Adipocyte (in vitro differentiated cells): ENCODE measurements at places on chromosomes 3 and 15.
A peak's percentile ranks its signal among the peaks of the same experiment; 100 is the strongest.

DNA sequence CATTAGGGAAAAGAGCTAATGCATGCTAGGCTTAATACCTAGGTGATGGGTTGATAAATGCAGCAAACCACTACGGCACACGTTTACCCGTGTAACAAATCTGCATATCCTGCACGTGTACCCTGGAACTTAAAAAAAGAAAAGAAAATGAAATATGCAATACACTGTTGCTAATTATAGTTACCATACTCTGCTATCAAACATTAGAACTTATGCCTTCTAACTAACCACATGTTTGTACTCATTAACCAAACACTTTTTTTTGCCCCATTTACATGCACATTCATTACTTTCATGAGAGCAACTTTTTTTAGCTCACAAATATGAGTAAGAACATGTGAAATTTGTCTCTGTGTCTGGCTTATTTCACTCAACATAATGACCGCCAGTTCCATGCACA, 253.1 kb downstream of the CGGBP1 start:
- DNase-seq = no peak

- no peak for DNase-seq
Observed at GRCh38 chr3:187504435-187504834, 136.2 kb downstream of the RTP4 start.

- no peak for DNase-seq
Observed at GRCh38 chr3:123953735-123954134, 7.3 kb downstream of the CCDC14 start.

DNA sequence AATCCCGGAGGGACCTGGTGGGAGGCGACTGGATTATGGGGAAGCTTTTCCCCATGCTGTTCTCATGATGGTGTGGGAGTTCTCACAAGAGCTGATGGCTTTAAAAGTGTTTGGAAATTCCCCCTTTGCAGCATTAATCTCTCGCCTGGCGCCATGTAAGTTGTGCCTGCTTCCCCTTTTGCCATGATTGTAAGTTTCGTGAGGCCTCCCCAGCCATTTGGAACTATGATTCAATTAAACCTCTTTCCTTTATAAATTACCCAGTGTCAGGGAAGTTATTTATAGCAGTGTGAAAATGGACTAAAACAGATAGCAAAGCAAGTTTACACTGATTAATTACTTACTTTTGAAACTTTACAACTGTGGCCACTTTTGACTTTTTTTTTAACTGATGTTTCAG, 10.6 kb upstream of the U2SURP start:
- no peak for DNase-seq

DNA sequence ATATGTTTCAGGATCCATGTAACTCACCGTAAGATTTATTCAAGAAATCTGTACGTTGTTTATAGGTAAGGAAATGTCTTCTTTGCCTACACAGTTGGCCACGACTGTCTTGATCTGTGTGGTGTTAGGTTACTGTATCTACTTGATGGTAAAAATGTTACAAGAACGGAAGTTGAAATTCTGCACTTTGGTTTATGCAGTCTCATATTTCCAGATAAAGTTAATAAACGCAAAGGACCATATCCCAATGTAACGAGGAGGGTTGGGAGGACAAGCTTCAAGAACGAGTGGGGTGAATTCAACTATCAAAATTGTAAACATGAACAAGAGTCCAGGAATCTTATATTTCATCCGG, 1.0 kb downstream of the USF3 start:
- DNase-seq = peak; percentile 54

DNA sequence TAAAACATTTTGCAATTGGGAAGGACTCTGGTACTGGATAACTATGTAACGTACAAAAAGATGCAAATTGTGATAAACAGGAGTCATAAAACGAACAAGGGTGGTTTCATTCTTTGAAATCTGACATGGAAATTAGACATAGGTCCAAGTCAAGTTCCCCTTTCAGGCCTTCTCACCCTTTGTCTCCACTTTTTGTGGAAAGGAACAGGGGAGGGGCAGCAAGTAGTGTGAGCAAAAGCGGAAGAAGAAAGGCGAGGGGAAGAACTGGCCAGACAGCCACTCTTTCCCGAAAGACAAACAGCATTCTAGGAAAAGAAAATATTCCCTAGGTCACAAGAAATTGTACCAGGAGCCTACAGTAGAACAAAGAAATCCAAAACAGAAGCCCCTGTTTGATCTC, 52.6 kb downstream of the MCF2L2 start:
- DNase-seq = no peak

- no peak for DNase-seq
Observed at GRCh38 chr15:64004587-64004986, 41.7 kb downstream of the DAPK2 start.

DNA sequence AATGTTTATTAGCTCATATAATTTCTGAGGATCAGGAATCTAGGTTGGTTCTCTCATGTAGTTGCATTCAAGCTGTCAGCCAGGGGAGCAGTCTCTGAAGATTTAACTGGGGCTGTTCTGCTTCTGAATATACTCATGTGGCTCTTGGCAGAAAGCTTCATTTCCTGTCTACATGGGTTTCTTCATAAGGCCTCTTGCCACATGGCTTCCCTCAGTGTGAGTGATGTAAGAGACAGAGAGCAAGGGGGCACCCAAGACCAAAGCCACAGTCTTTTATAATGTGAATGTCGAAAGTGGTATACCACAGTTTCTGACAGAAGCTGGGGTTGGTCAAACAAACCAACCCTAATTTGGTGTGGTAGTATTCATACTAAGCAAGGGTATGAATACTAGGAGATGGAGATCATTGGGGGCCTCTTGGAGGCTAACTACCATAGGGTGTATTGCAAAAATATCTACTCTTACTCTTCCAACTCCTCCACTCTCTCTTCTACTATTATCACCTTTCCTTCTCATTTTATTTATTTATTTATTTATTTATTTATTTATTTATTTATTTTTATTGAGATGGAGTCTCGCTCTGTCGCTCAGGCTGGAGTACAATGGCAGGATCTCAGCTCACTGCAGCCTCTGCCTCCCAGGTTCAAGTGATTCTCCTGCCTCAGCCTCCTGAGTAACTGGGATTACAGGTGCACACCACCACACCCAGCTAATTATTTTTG, 123.8 kb downstream of the B3GALNT1 start:
- DNase-seq = peak; percentile 18

- DNase-seq = no peak
Observed at GRCh38 chr15:37112971-37113670, 12.8 kb upstream of the MEIS2 start.
